Hematopoietic multipotent progenitor cell treated with erythropoietin and hydrocortisone succinate and interleukin-3 and kit ligand, for 6 days (in vitro differentiated cells): ENCODE measurements at places on chromosomes 16 and 17.

DNA sequence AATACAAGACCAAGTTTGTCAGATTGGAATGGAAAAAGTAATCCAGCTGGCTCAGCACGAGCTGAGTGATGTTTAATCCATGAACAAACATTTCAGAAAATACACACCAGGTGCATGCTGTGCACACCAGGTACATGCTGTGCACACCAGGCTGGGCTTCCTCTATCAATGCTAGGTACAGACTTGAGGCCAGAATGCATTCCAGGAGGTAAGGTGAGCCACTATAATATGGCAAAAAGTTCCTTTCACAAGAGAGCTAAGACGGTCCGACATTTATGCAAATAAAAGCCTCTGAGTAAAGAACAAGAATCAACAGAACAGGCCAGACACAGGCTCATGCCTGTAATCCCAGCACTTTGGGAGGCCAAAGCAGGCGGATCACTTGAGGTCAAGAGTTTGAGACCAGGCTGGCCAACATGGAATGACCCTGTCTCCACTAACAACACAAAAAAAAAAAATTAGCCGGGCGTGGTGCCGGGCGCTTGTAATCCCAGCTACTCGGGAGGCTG lies 128.2 kb downstream of the ZNF778 start:
- DNase-seq: no peak

DNA sequence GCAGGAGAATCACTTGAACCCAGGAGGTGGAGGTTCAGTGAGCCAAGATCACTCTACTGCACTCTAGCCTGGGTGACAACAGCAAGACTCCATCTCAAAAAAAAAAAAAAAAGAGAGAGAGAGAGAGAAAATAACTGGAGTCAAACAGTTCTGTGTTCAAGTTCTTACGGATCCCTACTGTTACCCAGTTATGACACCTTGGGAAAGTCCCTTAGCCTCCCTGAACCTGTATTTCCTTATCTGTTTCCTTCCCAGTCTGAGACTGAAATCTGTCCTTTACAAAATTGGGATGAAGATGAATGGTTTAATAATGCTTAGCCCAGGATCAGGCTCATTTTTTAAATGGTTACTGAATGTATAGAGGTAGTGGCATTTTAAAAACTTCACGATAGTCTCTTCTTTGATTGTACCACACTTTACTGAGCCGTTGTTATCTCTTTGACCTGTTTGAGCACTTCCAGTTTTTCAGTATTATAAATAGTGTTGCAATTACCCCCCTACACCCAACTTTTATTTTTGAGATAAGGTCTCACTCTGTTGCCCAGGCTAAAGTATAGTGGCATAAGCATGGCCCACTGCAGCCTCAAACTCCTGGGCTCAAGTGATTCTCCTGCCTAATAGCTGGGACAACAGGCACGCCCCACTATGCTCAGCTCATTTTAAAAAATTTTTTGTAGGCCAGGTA lies 17.1 kb downstream of the ZNF768 start:
- DNase-seq: peak; percentile 76

GRCh38 chr16:87496447-87496801 lies 3.6 kb upstream of the ZCCHC14 start:
- peak; percentile 30 for DNase-seq

DNA sequence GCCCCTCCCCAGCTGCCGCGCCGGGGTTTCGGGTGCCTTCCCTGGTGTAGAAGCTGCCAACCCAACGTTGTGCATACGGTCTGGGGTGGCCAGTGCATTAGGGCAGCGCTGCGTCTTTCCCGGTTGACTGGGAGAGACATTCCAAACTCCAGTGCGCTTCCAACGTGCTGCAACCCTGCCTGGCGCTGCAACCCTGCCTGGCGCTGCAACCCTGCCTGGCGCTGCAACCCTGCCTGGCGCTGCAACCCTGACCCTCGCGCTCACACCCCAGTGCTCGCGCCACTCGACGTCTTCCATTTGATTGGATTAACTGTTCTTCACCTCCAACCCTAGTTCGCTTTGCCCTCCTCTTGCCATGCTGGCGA lies 488 bp upstream of the HAP1 start:
- DNase-seq: no peak

DNA sequence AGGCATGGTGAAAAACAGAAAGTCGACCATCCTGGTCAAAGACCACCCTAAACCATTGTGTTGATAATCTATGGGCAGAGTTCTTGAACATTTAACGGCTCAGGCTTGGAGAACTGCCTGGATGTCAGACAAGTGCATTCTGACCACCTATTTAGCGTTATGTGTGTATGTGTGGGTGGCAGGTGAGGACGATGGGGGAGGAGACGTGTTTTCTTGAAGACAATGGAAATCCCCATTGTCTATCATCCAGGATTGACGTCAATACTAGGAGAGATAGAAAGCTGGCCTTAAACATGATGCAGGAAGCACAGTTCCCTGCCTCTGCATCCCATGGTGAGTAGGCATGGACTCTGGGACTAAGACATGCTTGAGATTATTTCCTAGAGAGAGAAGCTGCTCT lies 157.4 kb upstream of the MAF start:
- DNase-seq: no peak

DNA sequence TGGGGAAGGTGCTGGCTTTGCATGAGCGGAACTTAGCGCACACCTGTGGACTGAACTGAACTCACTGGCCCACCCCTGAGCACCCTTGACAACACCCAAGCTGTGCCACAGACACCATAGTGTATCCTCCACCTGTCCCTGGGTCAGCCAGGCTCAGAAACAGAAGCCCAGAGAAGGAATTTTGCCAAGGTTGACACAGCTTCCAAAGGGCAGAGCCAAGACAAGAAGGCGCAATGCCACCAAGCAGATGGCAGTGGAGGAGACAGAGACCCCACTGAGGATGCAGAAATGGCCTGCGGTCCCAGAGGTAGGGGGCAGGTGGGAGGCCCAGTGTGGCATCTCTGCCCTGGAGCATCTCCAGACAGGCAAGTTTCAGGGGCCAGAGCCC lies 169.0 kb downstream of the ENGASE start:
- DNase-seq: no peak

DNA sequence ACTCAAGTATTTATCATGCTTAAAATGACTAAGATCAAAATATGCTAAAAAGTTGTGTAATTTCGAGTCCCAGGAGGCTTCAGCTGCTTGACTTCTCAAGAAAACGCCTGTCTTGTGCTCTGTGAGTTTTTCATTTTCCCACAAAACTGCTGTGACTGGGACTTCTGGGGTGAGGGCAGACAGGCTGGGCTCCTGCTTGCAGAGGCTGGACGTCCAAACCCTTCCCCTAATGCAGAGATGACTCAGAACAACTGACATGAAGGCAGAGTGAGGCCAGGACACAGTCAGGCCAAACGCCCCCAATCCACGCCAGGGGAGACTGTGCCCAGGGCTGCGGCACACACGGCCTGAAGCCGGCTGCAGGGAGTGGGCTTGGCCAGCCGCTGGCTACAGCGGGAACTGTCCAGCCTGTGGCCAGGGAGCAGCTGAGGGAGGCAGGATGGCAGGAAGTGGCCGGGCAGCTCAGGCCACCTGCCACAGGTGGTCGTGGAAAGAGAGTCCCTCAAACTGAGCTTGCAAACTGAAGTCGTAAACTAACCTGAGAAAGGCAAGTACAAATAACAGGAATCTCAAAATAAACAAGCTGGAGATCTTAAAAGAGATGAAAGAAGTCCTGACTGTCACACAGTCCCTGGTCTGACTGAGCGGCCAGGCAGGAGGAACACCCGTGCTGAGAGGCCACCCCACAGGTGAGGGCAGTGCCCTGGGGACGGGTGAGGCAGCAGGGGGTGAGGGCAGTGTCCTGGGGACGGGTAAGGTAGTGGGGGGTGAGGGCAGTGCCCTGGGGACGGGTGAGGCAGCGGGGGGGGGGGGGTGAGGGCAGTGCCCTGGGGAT lies 21.3 kb upstream of the HEXD start:
- DNase-seq: no peak

GRCh38 chr16:85401370-85401916 lies 211.7 kb upstream of the GSE1 start:
- no peak for DNase-seq

GRCh38 chr16:85437166-85438052 lies 175.7 kb upstream of the GSE1 start:
- peak; percentile 41 for DNase-seq

DNA sequence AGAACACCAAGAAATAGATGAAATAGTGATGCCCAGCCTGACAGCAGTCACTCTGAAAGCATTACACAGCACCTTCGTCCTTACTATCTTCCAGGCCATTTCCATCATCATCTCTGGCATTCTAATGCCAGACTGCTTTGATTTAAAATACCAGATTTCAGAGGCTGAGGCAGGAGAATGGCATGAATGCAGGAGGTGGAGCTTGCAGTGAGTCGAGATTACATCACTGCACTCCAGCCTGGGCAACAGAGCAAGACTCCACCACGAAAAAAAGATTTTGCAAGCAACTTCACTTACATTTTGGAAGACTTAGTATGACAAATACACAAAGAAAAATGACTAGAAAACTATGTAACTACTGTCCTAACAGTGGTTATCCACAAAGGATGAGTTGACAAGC lies 244.0 kb downstream of the CPPED1 start:
- DNase-seq: no peak

GRCh38 chr16:10751291-10751697 lies 7.7 kb downstream of the NUBP1 start:
- no peak for DNase-seq

- DNase-seq: peak; percentile 55
Measured at GRCh38 chr17:42315402-42316156, 27.3 kb downstream of the STAT5A start.

GRCh38 chr17:980406-981291 lies 1.1 kb upstream of the NXN start:
- peak; percentile 96 for DNase-seq

GRCh38 chr17:13822700-13823099 lies 221.0 kb upstream of the HS3ST3A1 start:
- DNase-seq: no peak

DNA sequence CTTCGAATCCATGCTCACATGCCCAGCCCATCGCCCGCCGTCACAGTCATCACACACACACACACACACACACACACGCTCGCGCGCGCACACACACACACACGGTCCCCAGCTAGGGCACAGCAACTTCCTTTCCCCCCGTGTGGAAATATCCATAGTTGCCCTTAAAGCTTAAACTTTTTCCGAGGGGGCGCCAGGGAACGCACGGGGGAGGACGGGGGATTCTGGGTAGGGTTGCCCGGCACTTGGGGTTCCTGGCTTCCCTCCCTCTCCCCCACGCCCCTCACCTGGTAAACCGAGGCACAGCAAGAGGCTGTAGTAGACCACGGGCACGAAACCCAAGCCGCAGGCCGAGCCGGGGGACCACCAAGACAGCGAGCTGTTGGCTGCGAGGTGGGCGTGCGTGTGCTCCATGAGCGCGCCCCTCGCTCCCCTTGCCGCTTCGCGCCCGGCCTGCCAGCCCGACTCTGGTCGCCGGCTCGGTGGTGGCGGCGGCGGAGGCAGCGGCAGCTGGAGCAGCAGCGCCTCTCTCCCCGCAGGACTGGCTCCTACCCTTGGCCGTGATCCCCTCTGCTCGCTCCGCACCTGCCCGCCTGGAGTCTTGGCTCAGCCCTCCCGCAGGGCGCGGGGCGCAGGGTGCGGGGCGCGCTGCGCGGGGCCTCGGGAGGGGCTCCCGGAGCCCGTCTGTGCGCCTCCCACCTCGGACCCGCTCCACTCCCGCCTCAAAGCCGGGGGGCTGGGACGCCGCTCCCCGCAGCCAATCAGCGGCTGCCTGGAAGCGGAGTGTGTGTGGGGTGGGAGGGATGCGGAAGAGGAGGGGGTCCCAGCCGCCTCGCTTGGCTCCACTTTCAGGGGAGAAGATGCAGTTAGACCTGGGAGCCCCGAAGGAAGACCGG lies at the start of gene GPR139:
Gene GPR139, minus strand, starts transcription at position 688 of the 896 bp plus-strand sequence. Its CDS starts 274 bp downstream, at position 414.
- no peak for DNase-seq

DNA sequence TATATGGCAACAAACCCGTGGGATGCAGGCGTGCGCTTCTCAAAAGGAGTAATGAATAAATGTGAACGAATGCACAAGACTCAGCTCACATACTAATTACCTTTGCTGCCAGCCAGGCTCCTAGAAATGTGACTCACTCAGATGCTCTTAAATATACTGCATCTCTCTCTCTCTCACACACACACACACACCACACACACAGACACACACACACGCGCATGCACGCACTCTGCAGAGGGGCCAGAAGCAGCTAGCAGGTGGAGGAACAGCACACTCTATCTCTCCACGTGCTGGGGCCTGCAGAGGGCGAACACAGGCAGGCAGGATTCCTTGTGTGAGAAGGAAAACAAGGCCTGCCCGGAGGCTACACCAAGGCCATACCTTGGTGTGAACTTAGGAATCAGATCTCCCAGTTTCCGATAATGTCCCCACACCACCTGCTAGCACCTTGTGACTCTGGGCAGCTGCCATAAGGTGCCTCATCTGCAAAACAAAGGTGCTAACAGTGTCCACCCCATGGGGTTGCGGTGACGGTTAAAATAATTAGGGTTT lies 5.3 kb downstream of the GPRC5B start:
- DNase-seq: no peak

GRCh38 chr16:11175787-11176341 lies 80.1 kb downstream of the SOCS1 start:
- DNase-seq: no peak

DNA sequence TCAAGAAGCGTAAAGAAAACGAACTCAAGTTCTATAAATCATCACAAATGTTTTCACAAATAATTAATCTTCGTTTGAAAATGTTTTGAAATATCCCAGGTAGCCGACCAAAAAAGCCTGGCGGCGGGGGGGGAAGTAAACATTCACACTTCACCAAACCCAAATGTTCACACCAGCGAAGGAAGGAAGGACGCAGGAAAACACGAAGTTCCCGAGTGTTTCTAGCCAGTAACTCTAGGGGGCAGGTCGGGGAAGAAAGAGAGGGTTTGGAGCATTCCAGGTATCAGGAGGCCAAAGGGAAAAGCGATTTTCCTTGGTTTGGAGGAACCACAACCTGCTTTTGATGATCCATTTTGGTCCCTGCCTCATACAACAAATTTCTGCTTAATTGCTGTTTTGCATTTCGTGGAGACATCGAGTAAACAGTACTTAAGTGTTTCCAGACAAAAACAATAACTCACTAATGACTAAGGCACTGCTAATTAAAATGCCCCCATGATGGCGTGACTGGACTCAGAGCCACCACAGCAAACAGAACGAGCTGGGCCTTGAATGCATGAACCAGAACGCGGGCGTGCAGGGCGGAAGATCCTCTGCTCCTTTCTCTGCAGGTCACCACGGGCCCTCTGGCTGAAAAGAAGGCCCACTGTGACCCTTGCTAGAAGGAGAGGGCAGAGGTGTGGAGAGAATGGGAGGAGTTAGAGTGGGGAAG lies 16.6 kb downstream of the ZFHX3 start:
- no peak for DNase-seq

GRCh38 chr17:59300941-59301340 lies 30.5 kb upstream of the YPEL2 start:
- no peak for DNase-seq
